ENCODE measurements at places on chromosomes 4 and X.

GRCh38 chr4:54940996-54941865, 184.2 kb downstream of the KDR start:
- peak; percentile 53 for DNase-seq

- no peak for DNase-seq
Measured at GRCh38 chrX:105458846-105459245, 238.4 kb upstream of the TEX13A start.

DNA sequence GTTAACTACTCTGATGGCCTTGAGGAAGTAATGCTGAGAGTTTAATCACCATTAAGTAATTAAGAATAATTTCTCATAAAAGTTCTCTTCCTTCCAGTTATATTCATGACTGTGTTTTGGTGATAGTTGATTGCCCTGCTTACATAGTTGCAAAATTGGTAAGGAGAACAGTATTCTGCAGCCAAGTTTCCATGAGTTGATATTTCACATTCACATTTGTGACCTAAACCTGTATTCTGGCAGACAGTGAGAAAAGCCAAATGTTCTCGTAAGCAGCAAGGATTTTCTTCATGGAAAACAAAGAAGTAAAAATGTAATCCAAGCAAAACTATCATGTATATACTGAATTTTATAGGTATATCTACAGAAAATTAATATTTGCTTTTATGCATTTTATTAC, 187.8 kb upstream of the NUDT6 start:
- no peak for DNase-seq

- DNase-seq: no peak
Measured at GRCh38 chrX:78946178-78946931, 1.2 kb downstream of the P2RY10 start.

DNA sequence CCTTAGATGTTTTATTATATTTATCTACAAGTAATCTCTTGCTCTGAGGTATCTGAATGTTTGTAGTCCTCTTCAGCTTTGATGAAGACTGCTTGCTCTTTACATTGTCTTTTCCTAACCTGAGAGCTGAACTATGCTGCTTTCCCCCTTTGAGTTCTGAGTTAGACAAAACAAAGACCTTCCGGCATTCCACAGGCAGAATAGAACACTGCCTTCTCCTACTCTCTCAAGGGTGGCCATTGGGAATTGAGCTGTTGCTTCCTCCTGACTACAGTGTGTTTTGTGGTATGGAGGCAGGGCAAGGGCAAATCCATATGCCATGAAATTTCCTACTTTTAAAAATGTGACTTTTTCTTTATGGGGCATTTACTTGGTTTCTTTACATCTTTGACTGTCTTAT, 841.0 kb downstream of the FAM133A start:
- no peak for DNase-seq

- peak; percentile 15 for DNase-seq
Measured at GRCh38 chrX:66030505-66031317, 9.2 kb downstream of the VSIG4 start.

DNA sequence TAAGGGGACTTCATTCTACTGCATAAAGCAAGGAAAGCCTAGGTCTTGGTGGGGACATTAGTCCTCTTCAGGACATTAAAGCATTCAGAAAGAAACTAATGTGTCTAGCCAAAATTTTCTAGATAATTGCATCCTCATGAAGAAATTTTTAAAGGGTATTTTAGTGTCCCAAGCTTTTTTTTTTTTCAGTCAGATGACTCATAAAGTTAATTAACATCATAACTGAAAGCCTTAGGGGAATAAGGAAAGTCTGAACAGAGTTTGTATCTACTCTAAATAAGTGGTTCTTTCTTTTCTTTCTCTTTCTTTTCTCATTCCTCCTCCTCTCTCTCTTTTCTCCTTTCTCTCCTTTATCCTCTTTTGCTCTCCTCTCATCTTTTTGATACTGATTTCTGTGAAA, 202.4 kb downstream of the ADAMTS3 start:
- no peak for DNase-seq

DNA sequence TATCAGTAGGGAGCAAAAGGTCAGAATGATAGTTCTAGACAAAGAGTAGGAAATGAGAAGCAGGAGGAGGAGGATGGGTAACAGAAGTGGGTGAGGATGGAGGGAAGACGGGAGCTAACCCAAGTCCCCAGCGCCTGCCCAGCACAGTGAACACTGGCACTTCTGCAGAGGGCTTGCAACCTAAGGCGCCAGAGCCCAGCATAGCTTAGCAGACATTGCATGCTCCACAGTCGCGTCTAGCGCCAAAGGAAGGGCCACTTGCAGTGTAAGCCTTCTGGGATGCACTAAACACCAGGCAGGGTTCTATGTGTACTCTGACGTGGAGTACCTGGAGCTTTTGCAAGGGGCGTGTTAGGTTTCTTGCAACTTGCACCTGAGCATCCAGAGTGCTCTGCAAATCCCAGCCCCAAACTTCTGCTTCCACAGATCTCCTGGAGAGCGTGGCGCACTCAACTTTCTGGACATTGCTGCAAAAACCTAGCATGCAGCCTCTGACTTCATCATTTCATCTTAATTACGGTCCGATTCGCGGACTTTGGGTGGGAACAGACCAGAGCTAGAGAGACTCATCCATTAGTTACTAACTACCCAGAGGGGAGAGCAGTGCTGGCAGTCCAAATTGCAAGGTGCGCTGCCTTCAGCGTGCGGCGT, 46.5 kb upstream of the NKAP start:
- no peak for DNase-seq

- no peak for DNase-seq
Measured at GRCh38 chr4:89954906-89955695, 60.4 kb downstream of the MMRN1 start.

GRCh38 chrX:38704146-38704882, 96.9 kb upstream of the MID1IP1 start:
- no peak for DNase-seq

DNA sequence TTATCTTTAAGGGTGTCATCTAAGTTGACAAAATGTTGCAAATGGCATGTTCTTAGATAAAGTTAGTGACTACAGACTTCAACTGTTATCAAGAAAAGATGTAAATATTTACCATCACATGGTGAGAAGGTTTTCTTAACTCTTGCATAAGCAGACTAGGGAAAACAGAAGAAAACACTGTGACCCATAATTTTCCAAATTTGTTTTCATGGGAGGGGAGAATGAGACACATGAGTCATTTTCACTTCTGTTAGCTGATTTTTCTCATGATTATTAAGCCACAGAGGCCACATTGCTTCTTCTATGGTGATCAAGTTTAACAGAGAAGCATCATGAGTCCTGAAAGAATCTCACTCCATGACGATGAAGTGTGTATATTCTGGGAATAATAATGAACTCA, 30.2 kb upstream of the SYTL5 start:
- no peak for DNase-seq

GRCh38 chrX:151983186-151983585, 8.7 kb upstream of the GABRE start:
- DNase-seq: no peak

- DNase-seq: peak; percentile 69
Measured at GRCh38 chr4:337932-338758, 531 bp downstream of the ZNF141 start.

DNA sequence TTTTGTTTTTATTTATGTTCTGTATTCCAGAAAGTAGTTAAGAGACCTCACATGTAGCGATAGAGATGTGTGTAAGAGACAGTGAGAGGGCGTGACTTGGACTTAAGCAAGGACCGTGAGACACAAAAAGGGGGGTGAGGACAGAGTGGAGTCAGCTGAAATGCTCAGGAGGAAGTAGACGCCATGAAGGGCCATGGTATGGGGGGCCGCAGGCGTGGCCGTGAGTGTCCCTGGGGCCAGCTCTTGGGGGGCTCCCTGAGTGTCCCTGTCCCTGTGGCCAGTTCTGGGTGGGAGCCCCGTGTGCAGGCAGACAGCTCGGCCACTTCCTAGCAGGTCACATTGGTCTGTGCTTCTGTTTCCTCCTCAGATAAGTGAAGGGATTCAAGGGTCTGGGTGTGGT, 23.0 kb upstream of the MSANTD1 start:
- no peak for DNase-seq

DNA sequence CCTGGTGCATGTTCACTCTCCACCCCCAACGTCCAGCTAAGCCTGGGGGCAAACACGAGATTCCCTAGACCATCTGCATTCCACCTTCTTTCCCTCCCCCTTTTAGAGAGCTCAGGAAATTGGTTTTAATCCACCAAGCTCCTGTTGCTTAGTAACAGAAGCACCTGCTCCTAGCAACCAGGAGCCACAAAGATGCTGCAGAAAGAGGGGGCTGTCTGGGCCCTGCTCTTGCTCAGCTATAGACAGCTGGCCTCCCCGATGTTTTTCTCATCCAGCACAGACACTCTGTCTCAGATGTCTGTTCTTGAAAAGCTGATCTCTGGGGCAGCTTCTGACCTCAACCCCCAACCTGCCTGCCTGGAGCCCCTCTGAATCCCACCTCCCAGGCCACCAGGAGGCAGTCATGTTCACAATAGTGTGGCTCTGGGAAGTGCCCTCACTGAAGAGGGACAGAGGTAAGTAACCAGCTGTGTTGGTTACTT, 71.5 kb downstream of the SLC16A2 start:
- DNase-seq: peak; percentile 31

- no peak for DNase-seq
Measured at GRCh38 chr4:53855581-53856250, 208.7 kb downstream of the CHIC2 start.

- DNase-seq: no peak
Measured at GRCh38 chr4:140037353-140038030, 116.5 kb downstream of the MAML3 start.

DNA sequence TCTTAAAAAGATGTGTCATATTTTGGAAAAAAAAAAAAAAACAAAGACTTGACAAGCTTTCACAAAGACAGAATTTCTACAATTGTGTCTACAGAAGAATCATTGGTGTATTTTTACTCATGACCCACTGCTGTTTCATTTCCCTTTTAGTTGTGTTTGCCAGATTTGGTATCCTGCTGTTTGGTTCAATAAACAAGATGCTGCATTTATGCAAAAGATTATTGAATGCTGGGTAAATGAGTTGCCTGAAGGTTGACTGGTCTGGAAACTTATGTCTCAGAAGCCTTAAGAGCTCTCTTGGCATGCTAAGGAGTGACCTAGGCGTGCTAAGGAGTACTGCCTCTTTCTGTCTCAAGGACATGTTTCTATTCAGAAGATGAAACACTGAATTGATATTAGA, 64.9 kb upstream of the NPY2R start:
- no peak for DNase-seq

GRCh38 chr4:48108309-48109073, 25.6 kb downstream of the TXK start:
- DNase-seq: no peak

GRCh38 chrX:129574214-129574613, 34.2 kb downstream of the OCRL start:
- DNase-seq: no peak

DNA sequence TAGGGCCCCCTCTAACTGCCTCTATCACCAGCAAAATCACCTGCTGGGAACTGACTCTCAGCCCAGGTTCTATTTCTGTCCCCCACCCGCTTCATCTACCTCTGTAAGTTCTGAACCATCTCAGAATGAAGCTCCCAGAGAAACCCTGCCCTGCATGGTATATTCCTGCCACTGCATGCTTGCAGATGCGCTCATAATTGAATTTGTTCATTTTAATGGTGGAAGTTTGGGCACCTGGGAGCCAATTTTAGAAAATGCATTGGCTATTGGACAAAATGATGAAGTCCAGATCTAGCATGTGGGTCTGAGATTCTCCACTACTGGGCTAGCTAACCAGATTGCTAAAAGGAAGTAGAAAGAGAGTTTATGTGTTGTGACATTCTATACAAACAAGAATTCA, 28.6 kb upstream of the SLC10A4 start:
- DNase-seq: no peak

DNA sequence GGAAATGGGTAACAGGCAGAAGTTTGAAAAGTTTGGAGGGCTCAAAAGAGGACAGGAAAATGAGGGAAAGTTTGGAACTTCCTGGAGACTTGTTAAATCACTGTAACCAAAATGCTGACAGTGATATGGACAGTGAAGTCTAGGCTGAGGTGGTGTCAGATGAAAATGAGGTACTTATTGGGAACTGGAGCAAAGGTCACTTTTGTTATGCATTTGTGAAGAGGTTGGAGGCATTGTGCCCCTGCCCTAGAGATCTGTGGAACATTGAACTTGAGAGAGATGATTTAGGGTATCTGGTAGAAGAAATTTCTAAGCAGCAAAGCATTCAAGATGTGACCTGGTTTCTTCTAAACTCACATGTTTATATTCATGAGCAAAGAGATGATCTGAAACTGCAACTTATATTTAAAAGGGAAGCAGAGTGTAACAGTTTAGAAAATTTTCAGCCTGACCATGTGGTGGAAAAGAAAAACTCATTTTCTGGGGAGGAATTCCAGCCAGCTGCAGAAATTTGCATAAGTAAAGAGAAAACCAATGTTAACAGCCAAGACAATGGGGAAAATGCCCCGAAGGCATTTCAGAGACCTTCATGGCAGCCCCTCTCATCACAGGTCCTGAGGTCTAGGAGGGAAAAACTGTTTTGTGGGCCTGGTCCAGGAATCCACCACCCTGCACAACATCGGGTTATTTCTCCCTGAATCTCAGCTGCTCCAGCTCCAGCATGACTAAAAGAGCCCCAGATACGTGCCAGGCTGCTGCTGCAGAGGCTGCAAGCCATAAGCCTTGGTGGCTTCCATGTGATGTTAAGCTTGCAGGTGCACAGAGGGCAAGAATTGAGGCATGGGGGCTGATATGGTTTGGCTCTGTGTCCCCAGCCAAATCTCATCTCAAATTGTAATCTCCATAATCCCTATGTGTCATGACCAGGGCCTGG, 632.5 kb upstream of the GNPDA2 start:
- DNase-seq: no peak

DNA sequence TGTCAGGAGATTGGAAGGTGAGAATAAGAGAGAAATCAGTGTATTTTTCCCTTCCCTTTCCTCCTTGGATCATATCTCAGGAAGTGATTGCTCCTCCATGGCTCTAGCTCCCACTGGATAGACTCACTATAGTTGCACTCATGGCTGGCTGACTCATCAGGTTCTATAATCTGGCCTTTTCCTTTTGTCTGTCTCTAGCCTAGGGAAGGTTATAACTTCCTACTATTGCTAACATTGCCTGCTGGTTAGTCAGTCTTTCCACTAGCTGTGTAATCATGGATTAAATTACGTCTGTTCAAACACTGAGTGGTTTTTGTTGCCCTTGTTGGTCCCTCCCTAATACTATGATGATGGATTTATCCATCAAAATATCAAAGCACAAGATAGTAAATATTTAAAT, 195.5 kb upstream of the VEGFC start:
- DNase-seq: no peak

DNA sequence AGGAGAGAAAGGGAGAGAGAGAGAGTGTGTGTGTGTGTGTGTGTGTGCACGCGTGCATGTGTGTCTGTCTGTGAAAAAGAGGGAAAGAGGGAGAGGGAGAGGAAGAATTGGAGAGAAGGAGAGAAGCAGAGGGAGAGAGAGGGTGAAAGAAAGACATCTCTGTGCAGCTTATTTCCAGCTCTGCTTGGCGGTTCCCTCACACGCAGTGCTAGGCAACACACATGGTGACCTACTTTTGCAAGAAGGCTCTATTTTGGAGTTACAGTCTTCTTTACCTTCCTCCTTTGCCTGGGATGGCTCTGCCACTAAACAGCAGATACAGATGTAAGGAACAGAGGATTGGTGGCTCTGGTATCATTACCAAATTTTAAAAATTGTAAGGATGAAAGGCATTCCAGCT, 40.1 kb downstream of the SLC16A2 start:
- DNase-seq: no peak
